ENCODE measurements at places on chromosomes 16 and 17.

- DNase-seq: no peak
Observed at GRCh38 chr17:45686250-45686649, 97.9 kb upstream of the CRHR1 start.

GRCh38 chr17:50026837-50027171 is 29.1 kb upstream of the ITGA3 start:
- DNase-seq: peak; percentile 75

- peak; percentile 62 for DNase-seq
Observed at GRCh38 chr17:74737299-74738050, 419 bp downstream of the RAB37 start.

GRCh38 chr17:45824901-45825492 is 19.7 kb upstream of the SPPL2C start:
- no peak for DNase-seq

DNA sequence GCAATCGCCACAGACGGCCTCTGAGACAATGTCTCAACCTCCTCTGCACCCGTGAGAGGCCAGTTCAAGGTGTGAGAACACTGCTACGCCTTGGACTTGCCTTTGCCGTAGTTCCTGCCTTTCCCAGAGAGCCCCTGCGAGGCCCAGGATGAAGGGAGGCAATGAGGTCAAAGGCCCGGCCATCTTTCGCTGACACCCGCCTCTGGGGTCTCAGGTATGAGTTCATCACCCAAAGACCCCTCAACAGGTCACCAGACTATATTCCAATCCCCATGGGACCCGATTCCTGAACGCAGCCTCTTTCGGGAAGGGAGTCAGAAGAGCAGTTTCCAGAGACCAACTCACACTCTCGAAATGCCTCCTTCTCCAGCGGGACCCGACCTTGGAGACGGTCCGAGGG is 573.5 kb downstream of the KCNJ18 start:
- DNase-seq: no peak
